Stromal cell of bone marrow (primary cell): ENCODE measurements at places on chromosomes 12 and 14.

DNA sequence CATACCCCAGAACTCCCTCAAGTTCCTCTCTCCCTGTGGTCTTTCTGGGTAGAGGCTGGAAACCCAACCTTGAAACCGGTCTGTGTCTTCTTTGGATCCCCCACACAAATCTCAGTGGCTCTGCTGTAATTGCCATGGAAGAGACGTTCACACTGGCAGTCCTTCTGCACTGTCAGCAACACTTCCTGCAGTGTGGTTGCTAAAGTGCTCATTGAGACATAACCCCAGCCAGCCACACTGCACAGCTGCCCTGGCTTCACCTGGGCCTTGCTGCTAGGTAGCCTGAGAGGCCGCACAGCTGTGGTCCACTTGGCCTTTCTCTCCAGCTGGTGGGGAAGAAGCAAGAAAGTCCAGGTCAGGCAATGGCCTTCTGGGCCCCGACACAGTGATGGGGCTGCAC is 2.4 kb downstream of the GZMH start:
- DNase-seq = no peak

- no peak for DNase-seq
Measured at GRCh38 chr12:14841761-14842160, 1.6 kb downstream of the ART4 start.

DNA sequence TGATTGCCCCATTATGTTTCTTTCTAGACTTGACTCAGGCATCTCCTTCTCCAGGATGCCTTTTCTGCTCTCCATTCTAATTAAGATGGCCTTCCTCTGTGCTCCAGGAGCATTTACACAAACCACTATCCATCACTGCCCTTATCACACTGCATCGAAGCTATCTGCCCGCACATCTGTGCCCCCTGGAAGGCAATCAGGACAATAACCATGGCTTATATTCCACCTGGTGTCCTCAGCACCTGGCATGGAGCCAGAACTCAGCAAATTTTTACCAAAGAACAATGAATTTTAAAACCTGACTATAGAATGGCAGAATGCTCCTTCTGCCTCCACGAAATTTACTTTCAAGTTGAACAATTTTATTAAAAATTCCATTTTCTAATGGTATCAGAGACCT is 465.8 kb downstream of the APAF1 start:
- no peak for DNase-seq

DNA sequence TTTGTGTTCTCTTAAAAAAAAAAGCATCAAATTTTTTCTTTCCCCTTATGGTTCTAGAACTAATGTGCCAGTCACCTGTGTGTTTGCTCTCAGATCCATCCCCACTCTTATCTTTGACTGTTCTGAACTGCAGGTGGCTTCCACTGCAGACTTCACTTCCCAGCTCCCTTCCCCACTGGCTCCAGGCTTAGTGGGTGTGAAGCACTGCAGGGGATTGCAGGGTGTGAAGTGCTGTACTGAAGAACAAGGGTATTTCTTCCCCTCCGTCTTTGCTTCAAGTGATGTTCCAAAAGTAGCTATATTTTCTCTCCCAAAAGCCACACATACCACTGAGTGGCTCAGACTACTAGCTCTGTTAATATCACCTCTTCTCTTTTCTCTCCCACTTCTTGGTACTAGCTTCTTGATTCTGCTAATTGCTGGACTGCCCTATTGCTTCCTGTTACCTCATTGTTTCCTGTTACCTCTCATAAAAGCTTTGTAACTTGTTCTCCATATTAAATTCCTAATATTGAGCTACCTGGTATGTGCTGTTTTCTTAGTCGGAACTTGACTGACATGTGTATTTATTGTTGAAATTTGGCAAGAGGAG is 115.4 kb upstream of the PRICKLE1 start:
- no peak for DNase-seq

- DNase-seq = no peak
Measured at GRCh38 chr14:104766863-104767633, 14.1 kb downstream of the SIVA1 start.

DNA sequence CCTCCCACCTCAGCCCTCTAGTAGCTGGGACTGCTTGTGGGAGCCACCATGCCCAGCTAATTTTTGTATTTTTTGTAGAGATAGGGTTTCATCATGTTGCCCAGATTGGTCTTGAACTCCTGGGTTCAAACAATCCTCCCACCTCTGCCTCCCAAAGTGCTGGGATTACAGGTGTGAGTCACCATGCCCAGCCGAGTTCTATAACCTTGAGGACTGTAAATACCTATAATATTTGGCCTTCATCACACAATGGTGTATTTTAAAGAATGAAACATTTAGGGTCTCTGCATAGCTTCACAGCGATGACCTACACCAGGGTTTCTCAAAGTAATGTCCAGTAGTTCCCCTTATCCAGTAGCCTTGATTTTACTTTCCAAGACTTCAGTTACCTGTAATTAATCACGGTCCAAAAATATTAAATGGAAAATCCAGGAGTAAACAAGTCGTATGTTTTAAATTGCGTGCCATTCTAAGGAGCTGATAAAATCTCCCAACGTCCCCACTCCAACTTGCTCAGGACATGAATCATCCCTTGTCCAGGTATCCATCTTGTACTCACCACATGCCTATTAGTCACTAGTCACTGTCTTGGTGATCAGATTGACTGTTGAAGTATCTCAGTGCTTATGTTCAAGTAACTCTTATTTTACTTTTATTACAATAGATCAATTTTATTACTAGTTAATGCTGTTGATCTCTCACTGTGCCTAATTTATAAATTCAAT is 368.2 kb downstream of the BTG1 start:
- no peak for DNase-seq

GRCh38 chr12:92676710-92677109 is 26.1 kb upstream of the PLEKHG7 start:
- no peak for DNase-seq

DNA sequence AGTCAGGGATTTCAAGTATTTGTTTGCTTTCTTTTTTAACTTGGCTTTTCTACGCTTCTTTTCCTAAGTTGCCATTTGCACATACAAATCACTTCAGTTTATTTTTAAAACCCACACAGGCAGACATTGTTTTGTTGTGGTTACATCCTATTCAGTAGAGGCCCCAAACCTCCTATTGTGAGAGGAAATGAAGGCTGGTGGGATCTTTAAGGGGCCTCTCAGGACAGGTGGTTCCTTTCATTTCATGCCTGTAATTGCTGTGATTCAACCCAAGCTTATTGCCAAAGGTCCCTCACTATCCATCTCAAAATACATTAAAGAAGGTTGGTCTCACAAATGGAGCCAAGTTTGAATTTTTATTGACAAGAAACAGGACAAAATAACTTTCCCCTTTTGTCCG is 257.1 kb downstream of the ADAMTS20 start:
- no peak for DNase-seq

DNA sequence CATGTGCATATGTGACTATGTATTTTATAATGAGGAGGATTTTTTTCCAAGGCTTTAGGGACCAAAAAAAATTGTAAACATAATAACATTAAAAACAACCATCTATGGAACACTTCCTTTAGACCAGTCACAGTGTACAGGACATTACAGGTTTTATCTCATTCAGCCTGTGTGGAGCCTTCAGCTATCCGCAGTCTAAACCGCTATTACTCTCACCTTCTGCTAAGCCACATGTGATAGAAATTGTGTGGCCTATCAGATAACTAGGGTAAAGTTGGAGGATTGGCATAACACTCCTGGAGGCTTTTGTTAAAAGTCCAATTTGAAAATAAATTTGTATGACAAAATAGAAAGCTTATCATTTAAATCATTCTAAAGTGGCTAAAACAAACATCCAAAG is 281.2 kb upstream of the TMTC1 start:
- no peak for DNase-seq

GRCh38 chr14:105091517-105092170 is 26.4 kb upstream of the GPR132 start:
- no peak for DNase-seq

DNA sequence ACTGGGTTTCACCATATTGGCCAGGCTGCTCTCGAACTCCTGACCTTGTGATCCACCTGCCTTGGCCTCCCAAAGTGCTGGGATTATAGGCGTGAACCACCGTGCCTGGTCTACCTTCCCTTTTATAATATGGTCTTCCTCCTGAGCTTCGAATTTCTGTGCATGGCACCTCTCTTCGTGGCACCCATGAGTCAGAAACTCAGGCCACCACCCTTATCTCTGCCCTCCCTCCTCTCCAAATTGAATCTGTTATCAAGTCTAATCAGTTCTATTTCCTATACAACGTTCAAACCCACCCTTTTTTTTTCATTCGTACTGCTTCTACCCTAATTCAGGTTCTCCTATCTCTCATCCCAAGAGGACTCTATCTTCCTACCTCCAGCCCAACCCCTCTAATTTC is 5.0 kb upstream of the TINF2 start:
- DNase-seq = no peak

- no peak for DNase-seq
Measured at GRCh38 chr12:110744151-110744571, 1.5 kb upstream of the PPP1CC start.

- DNase-seq = no peak
Measured at GRCh38 chr12:97194546-97194945, 268.1 kb upstream of the RMST start.
